ENCODE measurements at places on chromosomes 6 and 20.
A peak's percentile ranks its signal among the peaks of the same experiment; 100 is the strongest.

DNA sequence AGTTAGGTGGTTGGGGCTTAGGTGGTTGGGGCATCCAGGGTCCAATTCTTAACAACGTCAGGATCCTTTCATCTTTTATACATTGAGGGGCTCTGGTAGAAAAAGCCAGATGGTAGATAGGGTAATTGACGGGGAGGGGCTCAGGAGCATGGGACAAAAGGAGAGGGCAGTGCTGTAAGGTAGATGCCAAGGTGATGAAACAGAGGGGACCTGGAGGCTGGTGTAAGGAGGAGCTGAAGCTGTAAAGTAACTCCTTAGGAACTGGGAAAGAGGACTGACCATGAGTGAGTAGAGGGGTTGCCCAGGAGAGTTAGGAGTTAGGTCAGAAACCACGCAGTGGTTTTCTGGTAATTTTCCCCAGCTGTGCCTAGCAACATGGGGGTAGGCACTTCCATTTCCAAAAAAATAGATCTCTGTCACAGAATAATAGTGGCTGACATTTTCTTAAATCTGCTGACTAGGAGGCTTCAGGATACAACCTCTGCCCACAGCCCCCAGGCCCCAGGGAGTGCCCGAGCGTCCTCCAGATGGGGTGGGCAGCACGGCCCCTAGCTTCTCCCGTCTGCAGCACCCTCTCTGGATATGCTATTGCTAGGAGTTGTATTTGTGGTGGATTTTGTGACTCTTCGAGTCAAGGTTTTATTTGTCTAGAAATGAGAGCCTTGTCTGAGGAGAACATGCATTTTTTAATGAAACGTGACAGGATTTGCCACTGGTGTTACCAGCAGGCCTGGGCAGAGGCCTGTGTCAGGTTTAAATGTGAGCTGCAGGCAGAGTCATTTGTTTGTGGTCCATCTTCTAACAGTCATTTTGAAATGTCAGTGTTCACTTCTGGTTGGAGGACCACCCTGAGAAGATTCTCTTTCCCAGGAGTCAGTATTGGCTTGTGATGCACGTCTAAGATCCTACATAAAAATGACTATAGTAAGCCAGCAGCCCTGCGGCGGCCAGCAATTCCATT, 44.6 kb downstream of the TULP4 start:
- no peak for DNase-seq

GRCh38 chr20:41308290-41308711, 9.2 kb downstream of the ZHX3 start:
- no peak for DNase-seq

DNA sequence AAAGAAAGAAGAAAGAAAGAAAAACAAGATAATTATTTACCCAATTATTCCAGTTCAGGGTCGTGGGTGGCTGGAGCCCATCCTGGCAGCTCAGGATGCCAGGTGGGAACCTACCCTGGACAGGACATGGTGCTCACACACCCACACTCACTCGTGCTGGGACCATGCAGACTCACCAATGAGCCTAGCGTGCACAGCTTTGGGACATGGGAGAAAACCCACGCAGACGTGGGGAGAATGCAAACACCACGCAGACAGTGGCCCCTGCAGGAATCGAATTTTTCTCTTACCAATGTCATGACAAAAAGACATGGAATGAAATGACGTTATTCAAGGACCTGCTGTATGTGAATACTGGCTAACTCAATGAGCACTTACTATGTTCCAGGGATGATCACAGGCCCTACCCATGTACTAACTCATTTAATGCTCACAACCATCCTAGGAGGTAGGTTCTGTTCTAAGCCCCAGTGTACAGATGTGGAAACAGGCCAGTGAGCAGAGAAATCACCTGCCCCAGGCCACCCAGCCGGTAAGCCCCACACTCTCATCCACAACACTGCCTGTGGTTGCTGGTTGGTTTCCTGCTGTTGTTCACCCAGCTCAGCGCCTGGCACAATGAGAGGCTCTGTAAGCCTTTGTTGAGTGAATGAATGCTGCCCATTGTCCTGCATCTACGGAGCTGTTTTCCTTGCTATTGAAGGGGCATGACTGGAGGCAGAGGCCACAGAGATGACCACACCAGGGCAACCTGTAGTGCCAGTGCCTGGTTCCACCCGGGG, 6.8 kb upstream of the PI16 start:
- DNase-seq, result peak; percentile 82

GRCh38 chr6:52540286-52540902, 36.5 kb downstream of the TRAM2 start:
- no peak for DNase-seq

GRCh38 chr20:17810062-17810631, 110.4 kb downstream of the BANF2 start:
- no peak for DNase-seq

DNA sequence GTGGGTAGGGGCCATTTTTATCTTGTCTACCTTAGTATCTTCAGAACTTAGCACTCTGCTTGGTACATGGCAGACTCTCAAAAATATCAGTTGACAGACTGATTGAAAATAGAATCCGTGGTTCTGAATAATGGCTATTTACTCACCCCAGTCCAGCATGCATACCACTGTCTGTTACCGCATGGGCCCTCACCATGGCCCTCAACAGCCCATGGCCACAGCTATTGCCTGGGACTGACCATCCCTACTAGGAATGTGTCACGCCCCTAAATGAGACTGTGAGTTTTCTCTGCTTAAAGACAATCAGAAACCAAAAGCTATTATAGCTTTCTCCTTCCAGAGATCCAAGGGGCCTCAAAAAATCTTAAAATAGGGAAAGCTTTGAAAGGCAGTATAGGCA, 207.7 kb downstream of the ATXN1 start:
- DNase-seq, result no peak
